Non-pigmented ciliary epithelial cell (primary cell): ENCODE measurements at places on chromosomes 1 and 21.

DNA sequence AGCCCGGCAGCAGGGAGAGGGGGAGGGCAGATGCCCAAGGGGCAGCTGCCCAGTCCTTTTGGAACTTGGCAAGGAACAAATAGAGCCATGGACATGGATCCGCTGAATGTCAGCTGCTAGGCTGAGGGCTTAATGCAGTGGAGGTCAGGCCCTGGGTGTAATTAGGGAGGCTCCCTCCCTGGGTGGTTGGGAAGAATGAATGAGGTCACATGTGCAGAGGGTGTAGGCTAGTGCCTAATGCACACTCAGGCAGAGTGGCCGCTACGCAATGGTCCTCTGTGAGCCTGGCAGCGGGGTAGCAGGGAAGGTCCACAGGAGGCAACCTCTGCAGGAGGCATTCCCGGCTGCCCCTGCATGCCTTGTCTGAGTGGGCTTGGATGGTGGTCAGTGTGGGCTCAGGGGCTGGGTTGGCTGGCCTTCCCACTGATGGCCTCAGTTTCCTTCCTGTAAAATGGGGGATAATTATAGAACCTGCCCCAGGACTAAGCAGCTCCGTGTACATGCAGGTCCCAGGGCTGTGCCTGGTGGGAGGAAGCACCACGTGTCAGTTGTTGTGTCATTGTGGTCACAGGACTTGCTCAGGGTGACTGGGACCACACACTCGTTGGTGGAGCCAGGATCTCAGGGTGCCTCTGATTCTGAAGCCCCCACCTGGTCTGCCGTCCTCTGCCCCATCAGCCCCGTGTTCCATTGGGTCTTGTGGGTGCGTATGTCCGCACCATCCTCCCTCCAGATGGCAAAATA, 81.6 kb upstream of the ACTL8 start:
- DNase-seq = no peak

DNA sequence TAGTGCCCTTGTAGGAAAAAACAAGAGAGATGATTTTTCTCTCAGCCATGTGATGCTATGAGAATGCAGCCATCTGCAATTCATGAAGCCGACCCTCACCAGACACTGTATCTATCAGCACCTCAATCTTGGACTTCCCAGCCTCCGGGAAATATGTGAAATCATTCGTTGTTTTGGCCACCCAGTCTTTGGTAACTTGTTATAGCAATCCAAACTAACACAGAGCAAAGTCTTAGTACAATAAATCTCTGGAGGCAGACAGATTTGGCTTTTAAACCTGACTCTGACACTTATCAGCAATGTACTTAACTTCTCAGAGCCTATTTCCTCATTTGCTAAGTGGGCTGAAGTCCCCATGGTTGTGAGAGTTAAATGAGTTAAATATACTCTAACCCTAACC, 5.1 kb upstream of the MED18 start:
- DNase-seq = no peak

DNA sequence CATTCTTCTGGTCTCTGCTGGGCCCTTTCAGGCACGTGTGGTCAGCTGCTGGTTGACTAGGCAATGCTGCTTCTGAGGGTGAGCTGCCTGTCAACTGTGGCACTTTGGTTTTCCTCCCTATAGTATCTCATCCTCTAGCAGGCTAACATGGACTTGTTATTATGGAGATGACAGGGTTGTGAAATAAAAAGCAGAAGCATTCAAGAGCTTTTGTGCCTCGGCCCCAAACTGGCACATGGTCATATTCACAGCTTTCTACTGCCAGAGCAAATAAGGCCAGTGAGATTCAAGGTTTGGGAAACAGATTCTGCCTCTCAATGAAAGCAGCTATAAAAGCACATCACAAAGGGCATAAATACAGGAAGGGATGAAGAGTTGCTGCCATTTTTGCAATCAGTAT, 1.6 kb upstream of the ZNF124 start:
- DNase-seq = no peak

DNA sequence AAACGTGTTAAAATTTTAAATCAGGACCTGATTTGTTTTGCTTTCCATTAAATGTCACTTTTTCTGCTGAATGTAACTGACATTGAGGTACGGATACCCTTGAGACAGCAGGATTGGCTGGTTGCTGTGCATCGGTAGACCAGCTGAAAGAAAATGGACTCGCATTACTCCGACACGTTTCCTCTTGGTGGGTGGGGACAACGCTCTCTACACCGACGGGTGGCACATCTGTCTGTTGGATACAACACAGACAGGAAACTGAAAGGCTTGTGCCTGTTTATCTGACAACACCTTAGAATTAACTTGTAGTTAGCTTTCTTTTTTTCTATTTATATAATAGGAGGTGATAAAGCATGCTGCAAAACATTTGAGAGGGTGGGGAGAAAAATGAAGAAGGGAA, 19.4 kb downstream of the PRPF38A start:
- no peak for DNase-seq

- no peak for DNase-seq
These were observed 3.8 kb upstream of the CACYBP start for GRCh38 chr1:174995916-174996315.

DNA sequence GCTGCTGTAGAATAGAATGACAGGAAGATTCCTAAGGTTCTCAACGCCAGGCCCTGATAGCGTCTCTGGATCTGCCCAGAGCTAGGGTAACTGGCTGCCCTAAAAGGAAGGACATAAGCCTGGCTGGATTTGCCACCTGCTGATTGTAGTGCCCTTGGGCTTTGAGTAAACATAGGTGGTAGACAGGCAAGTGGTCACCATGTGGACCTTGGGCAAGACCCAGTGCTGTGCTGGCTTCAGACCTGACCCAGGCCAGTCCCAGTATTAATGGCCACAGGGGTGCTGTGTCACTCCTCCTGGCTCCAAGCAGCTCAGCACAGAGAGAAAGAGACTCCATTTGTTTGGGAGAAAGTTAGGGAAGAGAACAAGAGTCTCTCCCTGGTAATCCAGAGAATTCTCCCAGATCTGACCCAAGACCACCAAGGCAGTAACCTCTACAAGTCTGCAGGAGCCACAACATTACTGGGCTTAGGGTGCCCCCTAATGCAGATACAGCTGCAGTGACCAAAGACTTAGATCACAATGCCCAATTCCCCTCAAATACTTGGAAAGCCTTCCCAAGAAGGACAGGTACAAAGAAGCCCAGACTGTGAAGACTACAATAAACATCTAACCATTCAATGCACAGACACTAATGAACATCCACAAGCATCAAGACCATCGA, 44.5 kb downstream of the PHTF1 start:
- no peak for DNase-seq

GRCh38 chr1:201982082-201982622, 296 bp upstream of the RNPEP start:
- DNase-seq = no peak

DNA sequence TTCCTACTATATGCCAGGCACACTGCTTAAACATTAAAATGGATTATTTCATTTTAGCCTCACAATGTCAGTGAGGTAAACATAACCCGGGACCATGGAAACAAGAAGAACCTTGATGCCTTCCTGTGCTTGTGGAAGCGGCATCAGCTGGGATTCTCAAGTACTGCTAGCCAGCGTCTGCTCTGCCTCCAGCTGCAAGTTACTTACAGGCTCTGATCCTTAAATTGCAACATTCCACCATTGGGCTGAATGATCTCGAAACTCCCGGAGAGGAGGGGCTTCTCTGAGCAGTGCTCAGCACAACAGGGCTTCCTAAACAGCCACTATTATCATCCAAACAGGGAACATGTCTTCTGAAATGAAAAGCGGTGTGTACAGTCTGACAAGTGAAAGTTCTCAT, 6.7 kb upstream of the MAN1C1 start:
- DNase-seq = no peak

DNA sequence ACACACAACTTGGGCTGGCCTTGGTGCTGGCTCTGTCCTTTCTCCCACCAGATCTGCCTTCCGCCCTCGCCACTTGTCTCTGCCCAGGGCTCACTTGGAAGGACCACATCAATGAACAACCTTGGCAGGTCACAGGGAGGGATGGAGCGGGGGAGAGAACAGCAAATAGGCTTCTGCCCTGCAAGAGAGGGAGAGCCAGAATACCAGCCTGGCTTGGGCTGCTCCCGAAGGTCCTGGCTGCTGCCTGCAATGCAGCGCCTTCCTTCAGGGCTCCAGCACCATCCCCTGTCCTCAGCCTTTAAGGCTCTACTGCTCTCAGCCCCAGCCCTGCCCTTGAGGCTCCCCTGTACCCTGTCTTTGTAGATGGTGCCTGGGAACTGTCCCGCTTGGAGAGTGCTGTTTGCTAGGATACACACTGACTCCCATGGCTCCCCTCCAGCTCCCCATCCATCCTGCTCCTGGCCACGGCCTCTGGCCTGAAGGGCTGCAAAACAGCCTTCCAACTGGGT, 43.8 kb downstream of the HIVEP3 start:
- DNase-seq = no peak

DNA sequence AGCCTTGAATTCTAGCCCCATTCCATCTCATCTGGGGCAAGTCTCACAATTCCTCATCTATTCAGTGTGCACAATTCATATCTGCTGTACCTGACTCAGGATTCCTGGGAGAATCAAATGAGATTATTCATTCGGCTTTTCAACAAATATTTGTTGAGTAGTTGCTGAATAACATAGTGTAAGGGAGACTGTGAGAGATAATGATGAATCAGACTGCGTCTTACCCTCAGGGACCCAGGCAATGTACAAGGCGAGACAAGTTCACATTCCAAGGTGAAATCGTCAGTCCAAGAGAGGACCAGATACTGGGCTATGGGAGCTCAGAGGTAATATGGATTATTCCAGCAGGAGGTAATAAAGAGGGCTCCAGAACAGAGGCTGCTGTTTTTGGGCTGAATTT, 67.8 kb upstream of the SMYD2 start:
- DNase-seq = no peak

DNA sequence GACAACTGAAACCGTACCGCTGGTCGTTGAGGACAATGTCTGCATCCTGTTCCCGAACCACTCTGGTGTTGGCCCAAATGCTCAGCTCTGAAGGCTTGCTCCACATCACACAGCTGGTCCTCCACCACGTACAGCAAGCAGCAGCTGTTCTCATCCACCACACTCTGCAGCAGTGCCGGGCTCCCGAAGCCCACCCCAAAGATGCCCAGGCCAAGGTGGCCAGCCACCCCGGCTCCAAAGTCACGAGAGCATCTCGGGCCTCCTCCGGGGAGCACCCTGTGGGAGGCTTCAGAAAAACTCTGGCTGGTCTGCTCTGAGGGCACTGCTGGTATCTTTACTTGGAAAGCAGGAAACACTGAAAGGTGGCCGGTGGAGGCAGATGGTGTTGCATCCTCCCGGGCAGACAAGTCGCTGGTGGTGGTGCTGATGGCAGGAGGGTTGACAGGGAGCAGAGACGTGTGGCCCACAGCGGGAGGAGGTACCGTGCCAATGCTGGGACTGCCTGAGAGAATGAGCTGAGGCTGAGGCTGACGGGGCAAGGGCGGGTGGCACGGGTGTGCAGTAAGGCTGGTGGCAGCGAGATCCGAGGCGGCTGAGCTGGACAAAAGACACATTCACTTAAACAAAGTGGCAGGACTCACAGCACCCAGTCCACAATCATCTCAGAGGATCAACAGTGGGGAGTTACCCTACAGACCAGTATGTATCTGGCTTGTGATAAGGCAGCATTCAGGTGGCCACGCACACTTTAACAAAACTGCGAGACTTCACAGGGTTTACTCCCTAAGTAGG, 6.5 kb upstream of the CCDC27 start:
- DNase-seq = no peak

DNA sequence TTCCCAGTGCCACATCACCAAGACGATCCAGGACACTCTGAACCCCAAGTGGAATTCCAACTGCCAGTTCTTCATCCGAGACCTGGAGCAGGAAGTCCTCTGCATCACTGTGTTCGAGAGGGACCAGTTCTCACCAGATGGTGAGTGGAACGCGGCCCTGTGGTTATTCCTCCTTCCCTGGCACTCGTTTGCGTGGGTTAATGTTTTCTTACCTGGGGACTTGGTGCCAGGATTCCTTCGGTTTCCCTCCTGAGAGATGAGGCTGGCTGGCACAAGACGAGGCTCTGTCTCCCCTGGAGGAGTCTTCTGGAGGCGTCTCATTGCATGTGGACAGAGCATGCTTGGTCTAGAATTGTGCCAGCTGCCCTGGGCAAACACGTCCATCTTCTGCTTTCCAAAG, 29.3 kb downstream of the ATP5PO start:
- DNase-seq = no peak

DNA sequence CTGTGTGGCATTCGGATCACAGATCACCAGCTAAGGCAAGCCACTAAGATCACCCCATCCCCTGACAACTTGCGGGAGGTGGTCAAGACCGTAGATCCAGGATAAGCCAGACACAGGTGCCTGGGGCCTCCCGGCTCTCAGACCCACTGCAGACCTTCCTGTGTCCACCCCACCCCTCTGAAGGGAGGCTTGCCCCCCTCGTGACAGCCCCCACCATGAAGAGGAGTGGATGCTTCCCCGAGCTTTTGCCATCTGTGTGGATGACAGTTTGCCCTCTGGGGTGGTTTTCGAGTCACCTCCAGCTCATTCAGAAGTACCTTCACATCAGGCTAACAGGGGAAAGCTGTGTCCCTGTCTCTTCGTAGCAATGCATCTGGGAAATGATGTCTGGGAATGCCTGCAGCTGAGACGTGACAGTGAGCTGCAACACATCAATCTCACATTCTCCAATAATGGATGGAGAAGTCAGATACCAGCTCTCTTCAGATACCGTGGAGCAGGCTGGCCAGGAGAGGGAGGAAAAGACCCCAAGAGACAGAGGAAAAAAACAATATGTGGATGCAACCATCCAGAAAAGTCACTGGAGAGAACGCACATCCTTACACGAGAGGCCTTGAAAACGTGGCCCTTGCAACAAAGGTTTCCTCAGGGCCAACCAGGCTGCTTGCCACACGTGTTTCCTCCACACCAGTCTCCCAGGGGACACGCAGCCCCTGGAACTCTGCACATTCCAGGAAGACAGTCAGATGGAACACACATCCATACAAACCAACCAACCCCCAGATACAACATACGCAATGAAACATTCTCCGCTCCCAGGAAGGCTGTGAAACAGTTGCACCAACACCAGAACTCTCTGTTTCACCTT, 20.4 kb upstream of the FHAD1 start:
- no peak for DNase-seq

GRCh38 chr1:234617131-234617985, 7.4 kb upstream of the IRF2BP2 start:
- DNase-seq = no peak

GRCh38 chr1:208737161-208737560, 493.0 kb upstream of the PLXNA2 start:
- DNase-seq = no peak

DNA sequence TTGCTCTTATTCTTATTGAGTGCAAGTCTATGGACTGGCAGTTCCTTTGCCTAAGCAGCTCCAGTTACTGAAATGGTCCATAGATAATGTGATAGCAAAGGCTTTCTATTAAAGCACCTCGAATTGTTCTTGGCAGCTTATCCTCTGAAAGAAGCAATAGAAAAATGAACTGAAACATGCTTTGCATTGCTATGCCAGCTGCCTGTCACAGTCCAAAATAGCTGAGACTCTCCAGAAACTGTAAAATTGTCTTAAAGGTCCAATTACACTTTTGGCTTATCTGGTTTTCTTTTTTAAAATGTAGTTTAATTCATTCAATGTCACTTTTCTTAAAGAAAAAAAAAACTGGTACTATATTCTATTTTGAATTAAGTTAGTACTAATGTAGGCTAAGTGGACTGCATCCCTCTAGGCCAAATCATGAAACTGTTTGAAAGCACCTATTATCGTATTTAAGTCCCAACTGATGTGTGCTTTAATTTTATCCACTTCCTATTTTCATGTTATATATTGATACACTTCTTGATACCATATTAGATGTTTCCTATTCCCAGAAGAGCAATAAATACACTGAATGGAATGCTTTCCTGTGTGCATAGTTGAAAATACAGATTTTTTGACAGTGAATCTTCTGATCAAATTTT, 208.0 kb upstream of the DEPDC1 start:
- no peak for DNase-seq

- DNase-seq = no peak
These were observed 72.4 kb upstream of the POU3F1 start for GRCh38 chr1:38118976-38119375.
